GOT3 (cell line): ENCODE measurements at places on chromosomes 11 and 22.

DNA sequence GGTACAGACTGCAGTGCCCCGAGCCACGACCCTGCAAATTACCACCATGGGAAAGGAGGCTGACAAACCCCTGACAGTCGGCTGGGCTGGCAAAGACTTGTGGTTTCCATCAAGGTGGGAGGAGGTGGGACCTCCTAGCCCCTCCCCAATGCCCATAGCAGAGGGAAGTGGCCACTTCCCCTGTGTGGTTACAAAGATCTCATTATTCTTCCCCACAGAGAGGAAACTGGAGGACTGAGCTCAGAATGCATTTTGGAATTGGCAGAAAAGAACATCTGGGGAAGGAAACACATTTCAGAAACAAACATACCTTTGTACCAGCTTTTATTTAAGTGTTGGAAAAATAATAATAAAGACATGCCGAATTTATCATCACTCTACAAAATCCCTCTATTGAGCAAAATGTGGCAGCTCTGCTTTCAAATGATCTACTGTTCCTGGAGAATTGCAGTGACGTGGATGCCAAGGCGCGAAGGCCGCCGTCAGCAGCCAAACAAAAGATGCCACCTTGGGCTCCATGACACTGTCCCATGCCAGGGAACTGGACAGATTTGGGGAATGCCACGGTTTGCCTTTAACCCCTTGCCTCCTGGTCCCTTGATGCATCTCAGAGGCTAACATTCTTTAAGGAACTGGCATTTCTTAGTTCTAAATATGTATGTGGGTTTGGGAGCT lies 169.6 kb downstream of the CRYBB2 start:
- no peak for DNase-seq

GRCh38 chr11:776263-776560 lies 1.1 kb downstream of the GATD1 start:
- DNase-seq: no peak

DNA sequence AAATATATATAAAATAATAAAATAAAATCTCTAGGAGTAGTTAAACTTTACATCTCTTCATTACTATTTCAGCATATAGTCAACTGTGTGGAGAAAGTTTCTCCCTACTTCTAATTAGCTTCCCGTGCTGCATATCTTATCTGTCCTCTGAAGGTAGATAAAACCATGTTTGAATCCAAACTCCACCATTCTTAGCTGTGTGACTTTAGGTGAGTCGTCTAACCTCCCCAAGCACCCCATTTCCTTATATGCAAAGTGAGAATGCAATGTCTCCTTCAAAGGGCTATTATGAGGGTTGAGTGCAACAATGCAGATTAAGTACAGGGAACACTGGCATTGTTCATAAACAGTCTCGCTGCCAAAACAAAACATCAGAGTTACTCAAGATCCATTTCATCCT lies 80.8 kb upstream of the DRD2 start:
- DNase-seq: no peak

DNA sequence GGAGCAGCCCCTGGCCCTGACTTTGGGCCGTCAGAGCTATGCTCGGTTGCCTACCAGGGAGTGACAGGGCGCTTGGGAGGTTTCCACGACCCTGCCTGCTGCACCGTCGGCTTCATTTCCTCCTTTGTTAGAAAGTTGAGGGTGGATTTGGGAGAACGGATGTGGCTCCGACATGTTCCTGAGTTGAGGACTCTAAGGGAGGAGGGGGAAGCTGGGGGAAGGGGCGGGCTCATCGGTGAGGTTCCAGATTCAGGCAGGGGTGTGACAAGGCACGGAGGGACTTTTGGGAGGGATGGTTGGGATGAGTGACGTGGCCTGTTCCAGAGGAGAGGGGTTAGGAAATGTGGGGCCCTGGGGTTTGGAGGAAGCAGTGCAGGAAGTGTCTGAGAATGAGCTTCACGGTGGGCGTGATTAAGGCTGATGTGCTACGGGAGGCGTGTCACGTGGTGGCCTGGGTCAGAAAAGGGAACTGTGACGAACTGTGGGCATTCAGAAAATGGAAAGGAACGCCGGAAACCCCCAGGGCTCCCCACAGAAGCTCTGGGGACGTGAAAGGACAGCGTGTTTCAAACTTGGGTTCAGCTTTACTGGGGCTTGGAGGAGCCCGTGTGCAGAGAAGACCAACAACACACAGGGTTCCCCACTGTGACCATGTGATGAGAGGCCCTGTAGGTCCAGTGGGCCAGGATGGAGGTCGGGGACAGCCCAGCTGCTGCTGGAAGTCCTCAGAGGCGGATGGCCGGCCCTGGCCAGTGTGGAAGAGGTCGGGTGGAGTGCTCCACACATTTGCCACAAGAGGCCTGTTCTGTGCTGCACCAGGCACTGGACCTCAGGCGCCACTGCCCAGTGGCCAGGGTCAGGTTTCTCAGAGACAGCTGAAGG lies 2.8 kb downstream of the PARVB start:
- DNase-seq: no peak

DNA sequence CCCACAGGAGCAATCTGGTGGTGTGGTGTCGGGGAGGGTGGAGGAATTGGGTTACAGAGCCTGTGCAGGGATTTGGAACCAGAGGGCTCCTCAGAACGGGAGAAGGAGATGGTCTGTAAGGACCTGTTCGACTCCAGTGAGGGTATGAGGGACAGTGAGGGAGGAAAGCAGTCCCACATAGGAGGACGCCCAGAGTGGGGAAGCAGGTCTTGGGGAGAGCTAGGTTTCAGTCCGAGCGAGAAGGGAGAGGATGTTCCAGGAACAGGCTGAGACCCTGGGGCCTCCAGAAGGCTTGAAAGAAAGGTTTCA lies 32.0 kb upstream of the GNAZ start:
- no peak for DNase-seq

GRCh38 chr11:128546916-128547315 lies 40.4 kb downstream of the ETS1 start:
- DNase-seq: no peak

DNA sequence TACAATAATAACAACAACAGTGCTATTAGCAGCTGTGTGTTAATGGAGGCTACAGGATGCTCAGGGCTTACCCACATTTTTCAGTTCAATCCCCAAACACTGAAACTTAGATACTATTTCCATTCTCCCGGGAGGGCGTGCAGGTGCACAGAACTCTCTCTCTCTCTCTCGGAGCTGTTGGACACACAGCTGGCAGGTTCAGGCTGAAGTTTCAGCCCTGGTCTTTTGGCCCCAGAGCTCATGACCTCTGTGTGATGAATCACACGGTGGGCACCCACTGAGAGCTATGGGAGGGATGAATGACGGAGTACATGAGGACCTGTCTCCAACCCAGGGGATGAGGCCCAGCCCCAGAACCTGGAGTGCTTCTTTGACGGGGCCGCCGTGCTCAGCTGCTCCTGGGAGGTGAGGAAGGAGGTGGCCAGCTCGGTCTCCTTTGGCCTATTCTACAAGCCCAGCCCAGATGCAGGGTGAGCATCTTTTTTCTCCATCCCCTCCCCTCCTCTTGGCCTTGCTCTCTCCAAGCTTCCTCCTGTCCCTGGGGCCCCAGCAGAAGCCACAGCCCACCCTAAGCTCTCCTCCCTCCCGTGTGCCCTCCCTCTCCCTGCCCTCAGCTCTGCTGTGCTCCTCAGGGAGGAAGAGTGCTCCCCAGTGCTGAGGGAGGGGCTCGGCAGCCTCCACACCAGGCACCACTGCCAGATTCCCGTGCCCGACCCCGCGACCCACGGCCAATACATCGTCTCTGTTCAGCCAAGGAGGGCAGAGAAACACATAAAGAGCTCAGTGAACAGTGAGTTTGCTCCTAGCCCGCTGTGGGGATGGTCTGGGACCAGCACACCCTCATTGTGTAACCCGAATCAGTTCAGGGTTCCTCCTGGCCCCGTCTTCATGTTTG lies 16.9 kb downstream of the CSF2RB start:
- DNase-seq: no peak

DNA sequence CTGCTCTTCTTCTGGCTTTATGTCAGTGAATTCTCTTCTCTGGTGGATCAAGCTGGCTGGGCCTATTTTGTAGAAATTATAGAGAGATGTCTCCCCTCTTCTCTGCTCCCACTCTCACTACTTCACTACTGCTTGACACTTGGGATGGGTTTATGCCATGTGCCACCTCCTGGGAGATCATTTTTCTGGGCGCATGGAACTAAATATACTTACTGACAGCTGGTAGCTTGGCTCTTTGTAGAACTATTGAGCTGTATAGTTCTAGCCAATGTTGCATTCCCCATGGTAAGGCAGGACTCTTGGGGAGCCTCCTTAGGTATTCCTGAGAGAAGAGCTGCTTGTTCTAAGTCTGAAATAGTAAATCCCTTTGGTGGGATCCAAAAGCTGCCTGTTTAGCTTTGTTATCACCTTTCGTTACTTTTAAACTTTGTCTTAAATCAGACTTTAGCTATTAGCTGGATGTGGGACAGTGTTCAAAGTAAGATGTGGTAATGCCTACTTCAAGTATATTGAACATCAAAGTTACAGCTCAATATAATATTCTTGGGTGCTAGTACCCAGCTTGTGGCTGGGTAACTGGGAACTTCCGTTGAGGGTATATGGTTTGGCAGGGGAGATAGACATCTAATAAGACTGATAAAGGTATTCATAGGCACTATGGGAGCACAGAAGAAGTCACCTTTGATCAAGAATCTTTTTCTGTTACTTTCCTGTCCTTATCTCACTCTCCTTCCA lies 87.5 kb upstream of the RRM1 start:
- DNase-seq: no peak

DNA sequence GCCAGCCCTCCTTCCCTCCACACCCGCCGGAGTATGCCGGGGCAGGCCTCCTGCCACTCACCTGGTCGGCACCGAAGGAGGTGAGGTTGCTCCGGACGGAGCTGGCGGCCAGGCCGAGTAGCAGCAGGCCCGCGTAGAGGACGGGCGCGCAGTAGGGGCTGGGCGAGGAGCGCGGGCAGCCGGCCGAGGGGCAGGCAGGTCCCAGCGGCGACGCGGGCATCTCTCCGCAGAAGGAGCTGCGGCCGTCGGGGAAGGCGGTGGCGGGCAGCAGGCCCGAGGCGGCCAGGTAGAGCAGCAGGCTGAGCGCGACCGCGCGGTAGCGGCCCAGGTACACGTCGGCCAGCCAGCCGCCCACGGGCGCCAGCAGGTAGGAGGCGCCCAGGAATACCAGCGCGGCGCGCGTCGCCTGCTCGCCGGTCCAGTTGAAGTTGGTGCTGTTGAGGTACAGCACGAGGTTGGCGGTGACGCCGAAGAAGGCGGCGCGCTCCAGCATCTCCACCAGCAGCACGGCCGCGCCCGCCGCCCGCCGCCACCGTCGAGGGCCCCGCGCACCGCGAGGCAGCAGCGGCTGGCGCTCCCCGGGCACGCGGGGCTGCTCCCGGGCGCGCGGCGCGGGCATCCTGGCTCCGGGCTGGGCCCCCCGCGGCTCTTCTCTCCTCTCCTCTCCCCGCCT lies 907 bp downstream of the SLC15A3 start:
- no peak for DNase-seq

DNA sequence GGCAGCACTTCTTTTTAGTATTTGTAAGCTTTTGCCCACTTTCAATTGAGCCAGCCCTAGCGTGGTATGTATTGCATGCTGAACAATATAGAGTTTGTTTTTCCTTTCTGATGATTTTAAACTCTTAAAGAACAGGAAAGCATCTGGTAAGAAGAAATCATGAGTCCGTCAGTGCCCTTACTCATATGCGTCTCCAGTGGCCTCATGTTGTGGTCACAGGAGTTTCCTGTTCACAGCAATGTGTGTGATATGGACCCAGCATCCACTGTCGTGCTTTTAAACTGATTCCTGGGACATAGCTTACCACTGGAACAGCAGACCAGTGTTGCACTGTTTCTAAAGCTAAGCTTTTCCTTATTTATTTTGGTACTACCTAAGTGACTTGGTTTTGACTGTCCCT lies 40.1 kb downstream of the BID start:
- no peak for DNase-seq

DNA sequence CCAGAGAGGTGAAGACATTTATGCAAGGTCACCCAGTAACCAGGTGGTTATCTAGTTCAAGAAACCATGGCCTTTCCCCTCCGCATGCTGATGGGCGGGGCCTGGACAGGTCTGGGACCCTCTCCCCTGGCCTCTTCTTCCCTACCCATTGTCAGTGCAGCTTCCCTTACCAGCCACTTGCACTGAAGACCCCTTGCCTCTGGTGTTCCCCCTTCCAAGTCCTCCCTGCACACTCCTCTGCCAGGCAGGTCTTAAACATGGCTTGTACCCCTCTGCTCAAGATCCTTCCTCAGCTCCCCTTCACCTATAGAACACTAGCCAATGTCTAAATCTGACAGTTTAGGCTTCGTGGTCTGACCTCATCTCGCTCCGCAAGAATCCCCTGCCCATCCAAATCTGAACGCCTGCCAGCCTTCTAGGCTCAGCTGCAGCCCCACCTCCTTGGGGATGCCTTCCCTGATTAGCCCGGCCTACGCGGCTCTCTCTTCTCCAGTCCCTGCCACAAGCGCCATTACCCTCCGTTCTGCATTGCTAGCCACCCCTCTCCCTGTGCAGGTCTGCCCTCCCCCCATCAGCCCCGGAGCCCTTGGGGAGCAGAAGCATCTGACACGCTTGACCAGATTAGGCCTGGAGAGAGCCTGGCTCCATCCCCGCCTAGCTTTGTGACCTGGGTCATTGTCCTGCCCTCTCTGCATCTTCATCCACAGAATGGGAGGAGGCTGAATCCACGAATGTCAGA lies 213.8 kb downstream of the DSCAML1 start:
- DNase-seq: no peak

DNA sequence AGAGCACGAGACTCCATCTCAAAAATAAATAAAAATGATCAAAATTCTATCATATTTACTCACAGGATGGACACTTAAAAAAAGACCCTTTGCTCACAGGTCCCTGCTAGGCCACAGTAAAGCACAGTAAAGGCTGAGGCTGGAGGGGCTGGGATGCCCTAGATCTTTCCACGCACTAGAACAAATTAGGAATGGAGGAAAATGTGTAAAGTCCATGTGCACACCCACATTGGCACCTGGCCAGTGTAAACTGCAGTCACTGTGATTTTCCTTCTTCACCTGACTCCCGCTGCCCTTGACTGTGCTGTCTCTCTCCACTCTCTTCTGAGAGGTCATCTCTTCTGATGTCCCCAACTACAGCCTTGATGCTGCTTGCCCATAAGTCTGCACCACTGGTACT lies 195.5 kb downstream of the EFCAB6 start:
- DNase-seq: no peak

- DNase-seq: no peak
These were observed 75.6 kb downstream of the BRD1 start for GRCh38 chr22:49751966-49752597.

- DNase-seq: no peak
These were observed 2.0 kb downstream of the FAT3 start for GRCh38 chr11:92226331-92227229.

- DNase-seq: no peak
These were observed 870 bp upstream of the CTTN start for GRCh38 chr11:70397336-70397982.
